ENCODE measurements at places on chromosomes 1 and 21. TPM values are rescaled to one million over a fixed set of nuclear protein-coding genes. Genes with fewer than 3 reads are reported as not detected.

DNA sequence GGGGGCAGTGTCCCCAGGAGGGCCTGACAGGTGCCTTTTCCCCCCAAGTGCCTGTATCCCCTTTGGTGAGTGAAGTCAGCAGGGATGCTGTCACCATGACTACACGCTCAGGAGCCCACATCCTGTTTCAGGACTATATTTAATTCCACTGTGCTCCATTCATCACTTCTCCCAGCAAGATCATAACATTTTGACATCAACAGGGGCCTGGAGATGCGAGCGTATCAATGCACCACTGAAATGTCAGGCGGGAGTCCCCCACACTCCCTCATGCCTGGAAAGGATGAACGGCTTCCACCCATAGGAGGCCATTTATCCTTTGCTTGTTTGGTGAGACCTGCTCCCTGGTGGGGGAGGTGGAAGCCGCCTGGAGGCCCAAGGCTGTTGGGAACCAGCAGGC is 119.1 kb downstream of the PTPRU start:
- DNase-seq, result no peak

GRCh38 chr21:33386222-33386784 is 16.9 kb upstream of the IFNGR2 start:
- no peak for DNase-seq

GRCh38 chr1:109502364-109502851 is 7.1 kb downstream of the AMIGO1 start:
- no peak for DNase-seq

GRCh38 chr1:105072850-105073249 is 1323.2 kb downstream of the AMY1C start:
- DNase-seq, result no peak

GRCh38 chr21:46215436-46216131 is 13.0 kb downstream of the LSS start:
- DNase-seq, result no peak

GRCh38 chr1:246617768-246618167 is 51.5 kb downstream of the CNST start:
- DNase-seq, result no peak

DNA sequence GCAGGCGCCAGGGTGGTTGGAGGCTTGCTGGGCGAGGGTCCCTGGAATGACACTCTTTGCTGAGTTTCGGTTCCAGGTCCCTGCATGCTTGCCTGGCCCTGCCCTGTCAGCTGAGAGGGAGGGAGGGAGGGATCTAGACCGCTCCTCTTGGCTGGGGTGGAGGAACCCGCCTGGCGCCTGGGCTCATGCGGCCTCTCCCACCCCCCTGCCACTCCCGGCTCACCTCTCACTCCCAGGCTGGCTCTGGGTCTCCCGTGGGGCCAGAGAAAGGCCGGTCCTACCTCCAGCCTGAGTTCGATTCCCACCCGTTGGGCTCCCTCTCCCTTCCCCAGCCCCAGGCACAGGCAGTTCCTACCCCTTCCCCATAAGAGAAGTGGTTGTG is 19.0 kb upstream of the IFNLR1 start:
- DNase-seq, result no peak

GRCh38 chr1:229015806-229016205 is 255.1 kb upstream of the RAB4A start:
- no peak for DNase-seq

GRCh38 chr1:174623324-174624035 is 175.7 kb downstream of the GPR52 start:
- DNase-seq, result no peak

GRCh38 chr1:17549384-17549783 is 9.9 kb downstream of the ARHGEF10L start:
- no peak for DNase-seq

The F5 gene
- 1.1 TPM for polyA plus RNA-seq

The CCDC28B gene
- 16.4 TPM for polyA plus RNA-seq

The NHLH1 gene
- polyA plus RNA-seq, result 0.05 TPM

The KRTAP19-8 gene
- not detected for polyA plus RNA-seq

The EPHA10 gene
- polyA plus RNA-seq, result 0.15 TPM

The OR10J1 gene
- polyA plus RNA-seq, result not detected

The VANGL2 gene
- polyA plus RNA-seq, result 7.6 TPM

The RAB4A gene
- 51.4 TPM for polyA plus RNA-seq

The F11R gene
- 23.4 TPM for polyA plus RNA-seq

The GRHL3 gene
- 7.6 TPM for polyA plus RNA-seq

The CELA2B gene
- polyA plus RNA-seq, result not detected

All from urinary bladder (tissue), 4 donors.